ENCODE measurements at places on chromosomes 2 and 18.

- DNase-seq, result no peak
Observed at GRCh38 chr2:138430181-138430580, 71.4 kb upstream of the SPOPL start.

GRCh38 chr2:71063216-71063615 lies 5.2 kb upstream of the NAGK start:
- DNase-seq, result no peak

DNA sequence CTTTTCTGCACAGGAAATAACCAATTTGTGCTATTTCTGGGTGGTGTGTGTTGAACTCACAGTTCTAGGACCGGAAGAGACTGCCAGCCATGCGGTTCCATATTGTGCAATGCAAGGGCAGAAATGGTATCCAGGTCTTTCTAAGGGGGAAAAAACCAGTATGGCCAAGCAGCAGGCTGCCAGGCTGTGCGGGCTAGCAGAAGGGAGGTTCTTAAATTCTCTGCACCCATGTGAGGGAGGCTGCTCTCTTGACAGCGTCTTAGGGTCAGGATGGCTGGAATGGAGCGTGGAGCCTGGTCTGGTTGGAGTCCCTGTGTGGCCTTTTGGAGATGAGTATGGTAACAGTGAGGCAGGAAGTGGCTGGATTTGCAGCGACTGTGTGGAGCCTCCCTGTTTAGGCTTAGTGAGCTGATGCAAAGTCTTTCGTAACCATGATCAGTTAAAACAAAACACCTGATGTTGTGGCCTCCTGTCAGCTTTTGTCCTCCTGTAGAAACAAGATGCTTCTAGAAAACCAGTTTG lies 52.6 kb downstream of the NCK2 start:
- DNase-seq, result no peak

GRCh38 chr18:48814490-48815178 lies 136.1 kb downstream of the SMAD7 start:
- peak; percentile 72 for DNase-seq

DNA sequence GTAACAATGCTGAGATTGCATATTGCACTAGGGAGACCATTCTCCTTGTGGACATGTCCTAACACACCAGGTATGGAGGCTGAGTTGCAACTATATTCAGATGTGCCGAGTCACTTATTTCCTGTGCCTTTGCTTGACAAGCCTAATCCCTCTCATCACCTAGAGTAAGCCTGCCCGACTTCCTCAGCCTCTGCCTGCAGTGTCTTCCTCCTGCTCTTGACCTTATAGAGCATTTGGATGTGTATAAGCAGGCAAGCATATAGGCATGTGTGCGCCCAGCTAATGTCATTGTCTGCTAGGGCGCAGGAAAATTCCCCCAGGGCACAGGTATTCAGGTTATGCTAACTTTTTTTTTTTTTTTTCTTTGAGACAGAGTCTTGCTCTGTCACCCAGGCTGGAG lies 316.9 kb downstream of the CDH2 start:
- DNase-seq, result no peak

DNA sequence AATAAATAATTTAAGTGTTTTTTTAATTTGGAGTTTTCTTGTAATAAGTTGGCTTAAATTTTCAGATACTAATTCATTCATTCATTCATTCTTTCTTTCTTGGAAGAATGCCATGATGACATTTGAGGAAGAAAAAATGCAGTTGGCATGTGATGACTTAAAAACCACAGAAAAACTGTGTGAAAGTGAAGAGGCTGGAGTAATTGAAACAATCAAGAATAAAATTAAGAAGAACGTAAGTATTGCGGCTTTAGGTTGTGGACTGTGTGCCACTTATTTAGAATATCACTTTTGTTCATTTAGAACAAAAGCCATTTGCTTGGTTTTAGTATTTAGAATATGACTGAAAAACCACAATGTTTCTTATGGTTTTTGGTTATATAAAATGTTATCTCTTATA lies 51.4 kb downstream of the TTC39C start:
- no peak for DNase-seq

GRCh38 chr2:211948932-211949331 lies 589.7 kb downstream of the ERBB4 start:
- DNase-seq, result no peak

- no peak for DNase-seq
Observed at GRCh38 chr2:128308889-128309279, 9.8 kb downstream of the HS6ST1 start.

GRCh38 chr2:240153418-240153817 lies 13.0 kb upstream of the OTOS start:
- DNase-seq, result no peak

DNA sequence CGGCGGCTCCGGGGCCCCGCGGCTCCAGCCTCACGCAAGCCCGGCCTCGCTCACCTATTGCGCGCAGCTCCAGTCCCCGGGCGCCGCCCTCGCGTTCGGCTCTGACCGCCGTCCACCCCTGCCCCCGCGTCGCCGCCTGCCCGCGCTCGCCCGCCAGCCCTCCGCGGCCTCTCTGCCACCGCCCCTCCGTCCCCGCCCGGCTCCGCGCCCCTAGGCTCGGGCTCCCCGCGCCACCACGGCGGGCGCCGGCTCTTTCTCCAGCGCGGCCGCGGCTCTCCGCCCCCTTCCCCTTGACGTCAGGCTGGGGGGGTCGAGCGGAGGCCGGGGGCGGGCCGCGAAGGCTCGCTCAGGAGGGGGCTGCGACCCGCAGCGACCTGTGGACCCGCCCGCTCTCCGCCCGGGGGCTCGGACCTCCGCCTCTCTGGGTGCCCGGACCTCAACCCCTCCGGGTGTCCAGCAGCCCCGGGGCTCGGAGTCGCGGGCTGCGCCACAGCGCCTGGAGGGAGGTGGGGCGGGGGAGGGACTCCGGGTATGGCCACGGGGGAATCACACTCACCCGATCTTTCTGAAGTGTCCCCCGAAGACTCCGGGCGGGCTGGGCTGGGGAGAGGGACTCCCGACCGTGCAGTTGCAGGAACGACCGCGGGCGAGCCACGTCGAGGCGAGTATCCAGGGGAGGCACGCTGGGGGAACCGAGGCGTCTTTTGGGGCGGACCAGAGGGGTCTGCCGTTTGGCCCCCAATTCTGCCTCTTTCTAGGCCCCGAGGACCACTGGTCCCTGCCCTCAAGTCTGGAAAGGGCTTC lies at the start of gene SEMA4C:
Gene SEMA4C (minus strand): TSS at position 259 of the 804 bp plus-strand sequence. CDS start 2,194 bp downstream, outside the sequence.
- no peak for DNase-seq

GRCh38 chr2:46489423-46490174 lies 10.2 kb downstream of the TMEM247 start:
- no peak for DNase-seq

DNA sequence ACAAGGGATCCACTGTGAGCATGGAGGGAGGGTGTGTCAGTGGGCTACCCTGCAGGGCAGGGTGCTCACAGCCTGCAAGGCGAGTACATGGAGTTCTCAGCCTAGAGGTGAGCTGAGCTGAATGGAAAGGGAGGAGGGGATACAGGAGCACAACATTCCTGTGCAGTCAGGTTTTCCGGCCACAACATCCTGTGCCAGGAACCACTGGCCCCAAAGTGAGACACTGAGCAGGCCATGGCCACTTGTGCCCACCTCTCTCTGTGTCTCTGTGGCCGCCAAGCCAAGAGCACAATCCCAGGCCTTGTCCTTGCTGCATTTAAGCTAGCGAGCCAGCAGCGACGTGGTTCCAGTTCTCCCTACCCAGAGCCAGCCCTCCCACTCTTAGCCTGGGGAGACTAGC lies 6.1 kb downstream of the DOK1 start:
- peak; percentile 62 for DNase-seq

GRCh38 chr2:37770797-37771196 lies 99.4 kb upstream of the CDC42EP3 start:
- no peak for DNase-seq

DNA sequence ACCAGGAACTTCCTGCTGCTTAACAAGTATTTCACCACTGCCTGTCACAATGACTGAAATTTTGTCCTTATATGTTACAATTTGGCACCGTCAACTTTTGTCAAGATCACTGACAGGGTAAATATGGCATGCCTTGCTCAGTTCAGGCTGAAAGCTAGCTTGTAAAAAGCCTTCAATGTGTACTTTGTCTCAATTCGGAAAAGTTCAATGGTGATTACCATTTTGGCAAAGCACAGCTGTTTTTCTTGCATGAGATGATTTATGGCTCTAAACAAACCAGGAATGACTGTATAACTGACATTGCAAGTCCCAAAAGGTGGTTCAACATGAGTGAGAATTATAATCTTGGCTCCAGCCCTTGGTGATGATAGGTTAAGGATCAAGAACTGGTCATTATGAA lies 1255.2 kb downstream of the CNTNAP5 start:
- DNase-seq, result no peak

DNA sequence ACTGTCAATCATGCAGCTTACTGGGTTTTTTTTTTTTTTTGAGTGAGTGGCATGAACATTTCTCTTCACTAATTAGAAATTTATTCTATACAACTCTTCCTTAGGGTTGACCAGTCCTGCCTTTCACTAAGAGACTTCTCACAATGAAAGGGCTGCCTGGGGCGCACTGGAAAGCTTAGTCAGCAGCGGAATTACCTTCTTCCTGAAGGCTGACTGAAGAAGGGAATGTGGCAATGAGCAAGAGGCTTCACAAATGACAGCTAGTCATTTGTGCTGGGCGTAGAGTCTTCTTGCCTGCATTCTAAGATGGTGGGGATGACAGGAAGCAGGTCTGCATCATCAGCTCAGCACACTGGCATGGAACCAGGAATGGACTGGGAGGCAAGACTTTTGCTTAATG lies 15.6 kb upstream of the SCN3A start:
- no peak for DNase-seq

DNA sequence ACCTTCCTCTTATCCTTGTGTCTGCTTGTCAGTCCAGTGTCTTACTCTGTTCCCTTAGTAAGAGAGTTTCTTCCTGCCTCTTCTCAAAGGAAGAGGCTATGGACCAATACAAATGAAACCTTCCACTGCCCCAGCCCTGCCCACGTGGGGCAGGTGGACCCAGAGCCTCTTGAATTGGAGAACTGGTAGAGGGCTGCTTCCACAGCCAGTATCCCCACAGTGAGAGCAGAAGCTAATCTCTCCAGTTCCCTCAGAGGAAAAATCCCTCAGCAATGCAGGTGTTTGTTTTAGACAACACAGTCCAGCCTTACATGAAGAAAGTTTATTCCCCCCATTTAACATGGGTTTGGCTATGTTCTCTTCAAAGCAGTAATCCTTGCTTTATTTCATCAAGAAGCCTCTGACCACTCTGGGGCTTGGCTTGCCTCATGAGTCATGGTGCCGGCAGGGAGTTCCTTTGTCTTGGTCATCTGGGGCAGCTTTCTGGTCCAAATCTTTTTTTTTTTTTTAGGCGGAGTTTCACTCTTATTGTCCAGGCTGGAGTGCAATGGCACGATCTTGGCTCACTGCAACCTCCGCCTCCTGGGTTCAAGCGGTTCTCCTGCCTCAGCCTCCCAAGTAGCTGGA lies 6.5 kb upstream of the CYBRD1 start:
- no peak for DNase-seq

GRCh38 chr2:133844214-133844892 lies 276.1 kb upstream of the NCKAP5 start:
- peak; percentile 72 for DNase-seq

GRCh38 chr2:147789287-147789686 lies 55.5 kb upstream of the ACVR2A start:
- DNase-seq, result no peak

DNA sequence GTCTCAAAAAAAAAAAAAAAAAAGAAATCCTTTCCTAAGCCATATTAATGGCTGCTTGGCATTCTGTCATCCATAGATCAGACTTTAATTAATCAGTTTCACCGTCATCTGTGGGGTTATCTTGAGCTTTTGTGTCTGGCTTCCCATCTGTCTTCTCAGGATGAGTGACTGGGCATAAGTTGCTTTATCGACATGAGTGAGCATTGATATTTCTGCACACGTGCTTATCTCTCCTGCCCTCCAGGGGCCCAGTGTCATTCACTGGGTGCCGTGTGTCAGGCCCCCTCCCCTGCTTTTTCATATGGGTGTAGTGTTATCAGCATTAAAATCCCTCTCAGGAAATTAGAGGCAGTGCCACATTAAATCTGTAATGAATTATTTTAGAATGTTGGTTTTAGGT lies 65.6 kb downstream of the SH3BP4 start:
- no peak for DNase-seq

DNA sequence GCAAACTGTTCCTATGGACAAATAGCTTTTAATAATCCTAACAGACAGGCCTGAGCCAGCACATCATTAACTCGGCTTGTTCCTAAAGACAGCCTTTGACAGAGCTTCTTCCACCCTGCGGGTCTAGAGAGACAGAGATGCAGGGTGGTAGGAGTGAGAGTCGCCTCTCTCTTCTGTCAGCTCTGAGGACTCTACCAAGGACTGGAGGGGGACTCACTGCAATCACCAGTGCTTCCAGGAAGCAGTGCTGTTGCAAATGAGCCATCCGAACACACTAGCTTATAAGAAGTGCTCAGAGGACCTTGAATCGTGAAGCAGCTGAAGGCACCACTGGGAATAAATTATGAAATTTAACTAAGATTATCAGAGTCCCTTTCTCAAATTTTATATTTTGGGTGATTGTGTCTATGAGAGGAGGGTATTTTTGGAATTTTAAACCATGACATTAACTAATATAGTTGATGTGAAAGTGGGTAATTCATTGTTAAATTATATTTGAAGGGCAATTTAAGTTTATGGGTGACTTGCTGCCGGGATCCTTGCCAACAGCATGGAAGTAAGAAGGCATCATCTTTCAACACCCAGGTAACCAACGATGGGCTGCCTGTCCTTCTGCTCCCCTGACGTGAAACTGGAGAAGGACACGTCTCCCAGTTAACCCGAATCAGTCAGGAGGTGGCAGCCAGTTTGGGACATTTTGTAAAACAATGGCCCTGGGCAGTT lies 43.6 kb upstream of the PXDN start:
- DNase-seq, result no peak

DNA sequence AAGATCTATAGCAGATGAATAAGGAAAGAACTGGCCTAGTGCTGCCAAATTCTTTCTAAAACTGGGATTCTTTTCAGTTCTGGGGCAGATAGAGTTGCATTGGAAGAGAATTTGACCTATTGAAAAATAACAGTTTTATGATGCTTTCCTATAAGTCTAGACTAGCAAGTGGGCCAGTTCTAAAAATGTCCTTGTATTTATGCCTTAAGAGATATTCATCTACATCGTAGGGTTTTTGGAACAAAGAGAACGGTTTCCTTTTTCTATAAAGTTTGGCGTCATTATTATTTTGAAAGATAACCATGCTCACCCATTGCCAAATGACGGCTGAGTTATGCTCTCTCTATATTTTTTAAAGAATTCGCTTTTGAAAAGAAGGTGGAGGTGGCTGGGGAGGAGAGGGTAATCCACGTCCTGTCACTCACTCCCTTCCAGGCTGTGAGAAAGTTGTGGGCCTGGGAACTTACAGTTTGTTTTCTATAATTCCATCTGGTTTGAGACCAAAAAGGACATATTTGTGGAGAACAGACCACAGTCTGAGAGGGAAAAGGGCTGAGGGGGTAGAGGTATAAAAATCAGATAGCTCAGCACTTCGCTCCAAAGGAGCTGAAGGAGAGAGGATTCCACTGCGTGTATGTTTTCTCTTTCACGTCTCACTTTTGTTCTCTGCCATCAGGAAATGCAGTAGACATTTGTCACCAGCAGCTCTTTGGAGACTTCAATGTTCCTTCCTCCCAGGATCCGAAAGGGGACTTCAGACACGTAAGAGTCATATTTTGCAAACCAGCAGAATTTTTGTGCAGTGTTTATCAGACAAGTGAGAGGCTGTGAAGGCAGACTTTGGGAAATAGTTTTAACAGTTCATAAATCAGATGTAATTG lies 281.9 kb upstream of the FN1 start:
- DNase-seq, result no peak
